ENCODE measurements at places on chromosomes 11 and 22.

- DNase-seq, result no peak
Measured at GRCh38 chr22:50532824-50533796, 3.3 kb upstream of the TYMP start.

GRCh38 chr11:17008099-17008498 lies 6.1 kb downstream of the PLEKHA7 start:
- DNase-seq, result no peak

DNA sequence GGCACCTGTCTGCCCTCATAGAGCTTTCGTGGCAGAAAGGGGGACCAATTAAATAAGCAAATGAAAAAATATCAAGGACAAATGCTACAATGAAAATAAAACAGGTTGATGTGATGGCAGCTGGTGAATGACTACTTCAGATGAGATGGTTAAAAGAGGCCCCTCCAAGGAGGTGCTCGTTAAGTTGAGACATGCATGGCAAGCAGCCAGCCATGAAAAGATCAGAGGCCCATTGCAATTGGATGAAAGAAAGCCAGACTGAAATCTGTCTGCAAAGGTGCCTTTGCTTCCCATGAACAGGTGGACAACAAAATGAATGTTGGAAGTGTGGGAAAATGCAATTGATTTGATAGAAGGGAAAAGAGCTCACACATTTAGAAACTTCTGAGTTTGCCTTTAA lies 848 bp upstream of the TRPC6 start:
- no peak for DNase-seq

- DNase-seq, result no peak
Measured at GRCh38 chr11:33310720-33311500, 53.7 kb downstream of the HIPK3 start.

- DNase-seq, result no peak
Measured at GRCh38 chr11:90176069-90176468, 41.6 kb downstream of the NAALAD2 start.

DNA sequence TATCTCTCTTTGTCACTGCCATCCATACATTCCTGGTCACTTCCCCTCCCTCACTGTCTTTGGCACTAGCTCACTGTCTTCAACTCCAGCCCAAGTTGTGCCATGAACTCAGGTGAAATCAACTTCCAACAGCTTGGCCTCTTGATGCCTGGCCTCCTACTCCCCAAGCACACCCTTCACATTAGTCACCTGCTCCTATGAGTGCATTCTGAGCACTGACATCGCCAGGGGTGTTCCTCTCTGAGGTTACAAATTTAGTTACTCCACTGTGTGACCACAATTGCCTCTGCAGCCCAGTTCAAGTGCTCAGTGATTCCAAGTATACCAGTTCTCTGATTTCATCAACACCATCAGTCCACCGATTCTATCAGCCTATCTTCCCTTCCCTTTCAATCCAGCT lies 10.8 kb downstream of the DRD2 start:
- no peak for DNase-seq

DNA sequence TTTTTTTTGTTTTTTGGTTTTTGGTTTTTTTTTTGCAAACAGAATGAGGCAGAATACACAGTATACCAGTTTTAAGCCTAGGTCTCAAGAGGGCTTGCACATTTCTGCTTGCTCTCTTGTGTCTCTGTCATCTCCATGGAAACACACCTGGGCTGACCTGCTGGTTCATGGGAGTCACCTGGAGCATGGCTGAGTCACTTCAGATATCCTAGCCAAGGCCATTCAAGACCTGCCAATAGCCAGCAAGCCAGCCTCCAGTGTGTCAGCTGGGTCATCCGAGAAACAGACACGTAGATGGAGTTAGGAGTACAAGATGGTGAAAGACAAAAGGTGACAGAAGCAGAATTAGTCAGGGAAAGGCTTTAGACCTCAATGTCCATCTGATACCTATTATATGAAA lies 124.2 kb upstream of the SEZ6L start:
- DNase-seq, result no peak

DNA sequence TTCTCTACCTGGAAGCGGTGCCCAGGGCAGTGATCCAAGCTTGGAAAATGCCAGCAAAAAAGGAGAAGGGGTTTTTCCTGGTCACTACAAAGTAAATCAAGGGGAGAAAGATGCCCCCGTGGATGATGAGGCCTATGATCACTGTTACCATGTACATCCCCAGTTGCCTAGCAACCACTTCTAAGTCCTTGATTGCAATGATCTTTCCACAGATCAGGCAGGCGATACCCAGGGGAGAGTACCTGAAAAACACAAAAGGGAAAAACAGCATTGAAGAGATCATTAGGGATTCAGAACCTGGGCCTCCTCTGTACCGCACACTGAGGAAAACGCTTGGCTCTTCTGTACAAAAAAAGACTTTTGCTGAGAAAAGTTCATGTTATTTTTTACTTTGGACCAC lies 127.1 kb downstream of the SLC1A2 start:
- DNase-seq, result no peak

DNA sequence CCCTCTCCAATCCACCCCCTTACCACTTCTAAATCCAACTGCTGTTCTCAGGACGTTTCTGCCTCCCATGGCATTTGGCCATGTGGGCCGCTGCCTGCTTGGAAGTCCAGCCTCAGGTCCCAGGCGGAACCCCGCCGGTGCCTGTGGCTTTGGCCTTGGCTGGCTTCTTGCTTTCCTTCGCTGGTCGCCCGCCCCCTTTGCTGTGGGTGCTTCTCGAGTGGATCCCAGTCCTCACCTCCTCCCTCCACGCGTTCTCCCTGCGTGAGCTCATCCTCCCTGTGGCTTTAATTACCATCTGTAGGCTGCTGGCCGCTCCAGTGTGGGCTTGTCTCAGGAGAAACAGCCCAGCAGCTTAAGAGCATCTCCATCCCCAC lies 111.7 kb downstream of the NECTIN1 start:
- DNase-seq, result no peak

GRCh38 chr11:7974668-7975067 lies 9.4 kb upstream of the NLRP10 start:
- DNase-seq, result no peak

- no peak for DNase-seq
Measured at GRCh38 chr11:20134991-20135736, 25.1 kb downstream of the DBX1 start.

DNA sequence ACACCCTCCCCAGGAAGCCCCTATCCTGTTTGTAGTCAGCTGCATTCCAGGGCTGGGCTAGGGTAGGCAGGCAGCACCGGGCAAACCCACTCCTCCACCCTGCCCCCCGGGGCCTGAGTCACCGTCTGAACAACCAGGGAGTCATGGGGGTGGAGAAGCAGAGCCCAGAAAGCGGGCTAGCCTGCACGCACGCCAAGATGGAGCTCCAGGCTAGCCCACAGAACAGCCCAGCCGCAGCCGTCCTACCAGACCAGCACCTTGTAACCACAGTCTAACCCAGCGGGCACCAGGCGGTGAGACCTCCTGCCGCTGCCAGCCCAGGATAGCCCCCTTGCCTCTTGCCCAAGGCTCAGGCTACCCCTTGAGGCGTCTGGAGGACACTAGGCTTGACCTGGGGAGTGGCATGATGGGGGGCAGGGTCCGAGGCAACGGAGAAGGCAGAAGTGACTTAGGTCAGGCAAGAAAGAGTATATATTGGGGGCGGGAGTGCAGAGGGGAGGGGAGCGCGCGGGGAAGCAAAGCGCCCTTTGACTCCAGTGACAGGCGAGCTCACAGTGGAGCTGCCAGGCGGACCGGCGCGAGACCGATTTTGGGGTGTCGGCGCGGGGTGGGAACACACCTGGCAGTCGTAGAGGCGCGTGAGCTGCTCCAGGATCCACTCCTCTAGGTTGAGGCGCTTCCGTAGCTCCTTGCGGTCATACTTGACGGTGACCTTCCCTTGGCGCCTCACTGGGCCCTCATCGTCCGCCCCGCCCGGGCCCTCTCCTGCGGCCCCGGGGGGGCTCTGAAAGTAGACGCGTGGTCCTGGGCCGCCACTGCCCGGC lies 734 bp downstream of the PPP1R14B start:
- peak; percentile 78 for DNase-seq

DNA sequence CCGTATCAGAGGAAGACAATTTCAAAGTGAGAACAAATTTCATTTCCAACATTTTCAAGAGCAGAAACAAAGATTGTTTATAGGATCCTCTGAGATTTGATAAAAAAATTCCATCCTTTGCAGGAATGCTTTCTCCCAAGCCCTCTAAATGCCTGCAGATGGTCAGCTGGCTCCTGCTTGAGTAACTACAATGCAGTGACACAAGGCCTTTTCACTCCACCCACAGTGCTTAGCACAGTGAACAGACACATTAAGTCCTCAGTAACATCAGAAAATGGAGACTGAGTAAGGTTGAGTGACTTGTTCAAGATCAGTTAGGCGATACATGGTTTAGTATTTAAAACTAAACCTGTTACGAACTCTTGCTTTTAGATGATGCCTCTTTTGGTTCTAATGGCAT lies 527.1 kb upstream of the CCDC90B start:
- no peak for DNase-seq

- no peak for DNase-seq
Measured at GRCh38 chr11:31809541-31809856, 1.6 kb downstream of the PAX6 start.

GRCh38 chr11:1229471-1230120 lies 6.7 kb downstream of the MUC5B start:
- peak; percentile 36 for DNase-seq

GRCh38 chr11:43955381-43956118 lies 13.1 kb downstream of the C11orf96 start:
- no peak for DNase-seq

DNA sequence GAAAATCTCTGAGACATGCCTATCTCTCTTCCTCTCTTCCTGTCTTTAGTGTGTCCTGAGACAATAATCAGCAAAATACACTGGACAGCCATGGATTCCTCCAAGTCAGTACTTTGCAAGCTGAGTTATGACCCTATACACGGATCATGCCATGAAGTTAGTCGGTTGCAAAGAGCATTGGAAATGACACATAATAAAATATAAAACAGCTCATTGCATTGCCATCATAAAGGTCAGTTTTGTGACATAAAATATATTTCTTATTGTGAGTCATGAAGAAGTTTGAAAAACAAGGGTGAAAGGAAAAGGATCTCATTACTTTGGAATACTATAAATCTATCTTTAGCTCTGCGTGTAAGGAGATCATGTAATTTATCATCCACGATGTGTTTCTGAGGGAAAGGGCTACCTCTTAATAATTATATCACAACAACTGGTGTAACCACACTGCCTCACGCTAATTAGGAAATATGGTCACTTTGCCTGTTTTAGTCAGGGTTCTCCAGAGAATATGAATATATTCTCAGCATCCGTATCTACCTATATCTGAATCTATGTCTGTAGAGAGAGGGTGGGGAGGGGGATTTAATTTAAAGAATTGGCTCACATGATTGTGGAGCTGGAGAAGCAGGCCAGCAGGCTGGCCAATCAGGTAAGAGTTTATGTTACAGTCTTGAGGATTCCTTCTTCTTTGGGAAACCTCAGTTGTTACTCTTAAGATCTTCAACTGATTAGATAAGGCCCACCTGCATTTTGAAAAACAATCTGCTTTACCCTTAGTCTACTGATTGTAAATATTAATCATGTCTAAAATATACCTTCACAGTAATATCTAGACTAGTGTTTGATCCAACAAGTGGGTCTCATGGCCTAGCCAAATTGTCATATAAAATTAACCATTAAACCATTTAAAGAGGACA lies 198.8 kb downstream of the FAT3 start:
- DNase-seq, result no peak

GRCh38 chr11:122628810-122629555 lies 26.5 kb upstream of the UBASH3B start:
- DNase-seq, result peak; percentile 72

DNA sequence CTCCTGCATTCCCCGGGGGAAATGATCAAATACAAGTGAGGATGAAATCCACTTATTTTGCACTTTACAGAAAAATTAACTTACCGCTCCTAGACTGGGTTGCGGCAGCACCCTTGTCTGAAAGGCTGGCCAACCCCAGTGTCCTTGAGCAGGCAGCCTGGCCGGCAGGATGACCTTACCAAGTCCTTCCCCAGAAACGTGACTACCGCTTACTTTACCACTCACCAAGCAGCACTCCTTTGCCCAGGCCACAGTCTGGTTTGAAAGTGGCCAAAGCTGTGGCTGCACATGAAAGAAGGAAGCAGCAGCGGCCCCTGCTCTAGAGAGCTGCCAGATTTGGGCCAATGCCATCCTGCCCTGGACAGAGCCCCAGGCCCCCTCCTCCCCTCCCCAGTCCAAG lies 20.3 kb downstream of the MYH9 start:
- no peak for DNase-seq

DNA sequence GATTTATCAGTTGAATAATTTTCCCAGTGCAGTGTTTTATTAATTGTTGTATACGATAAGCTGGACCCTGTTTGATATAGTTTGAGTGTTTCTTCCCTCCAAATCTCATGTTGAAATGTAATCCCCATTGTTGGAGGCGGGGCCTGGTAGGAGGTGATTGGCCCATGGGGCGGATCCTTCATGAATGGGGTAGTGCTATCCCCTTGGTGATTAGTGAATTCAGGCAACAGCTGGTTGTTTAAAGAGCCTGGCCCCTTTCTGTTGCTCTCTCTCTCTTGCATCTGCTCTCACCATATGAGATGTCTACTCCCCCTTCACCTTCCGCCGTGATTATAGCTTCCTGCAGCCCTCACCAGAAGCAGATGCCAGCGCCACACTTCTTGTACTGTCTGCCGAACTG lies 1.5 kb downstream of the OR5A1 start:
- DNase-seq, result no peak

- no peak for DNase-seq
Measured at GRCh38 chr11:77175021-77175842, 47.2 kb downstream of the MYO7A start.

DNA sequence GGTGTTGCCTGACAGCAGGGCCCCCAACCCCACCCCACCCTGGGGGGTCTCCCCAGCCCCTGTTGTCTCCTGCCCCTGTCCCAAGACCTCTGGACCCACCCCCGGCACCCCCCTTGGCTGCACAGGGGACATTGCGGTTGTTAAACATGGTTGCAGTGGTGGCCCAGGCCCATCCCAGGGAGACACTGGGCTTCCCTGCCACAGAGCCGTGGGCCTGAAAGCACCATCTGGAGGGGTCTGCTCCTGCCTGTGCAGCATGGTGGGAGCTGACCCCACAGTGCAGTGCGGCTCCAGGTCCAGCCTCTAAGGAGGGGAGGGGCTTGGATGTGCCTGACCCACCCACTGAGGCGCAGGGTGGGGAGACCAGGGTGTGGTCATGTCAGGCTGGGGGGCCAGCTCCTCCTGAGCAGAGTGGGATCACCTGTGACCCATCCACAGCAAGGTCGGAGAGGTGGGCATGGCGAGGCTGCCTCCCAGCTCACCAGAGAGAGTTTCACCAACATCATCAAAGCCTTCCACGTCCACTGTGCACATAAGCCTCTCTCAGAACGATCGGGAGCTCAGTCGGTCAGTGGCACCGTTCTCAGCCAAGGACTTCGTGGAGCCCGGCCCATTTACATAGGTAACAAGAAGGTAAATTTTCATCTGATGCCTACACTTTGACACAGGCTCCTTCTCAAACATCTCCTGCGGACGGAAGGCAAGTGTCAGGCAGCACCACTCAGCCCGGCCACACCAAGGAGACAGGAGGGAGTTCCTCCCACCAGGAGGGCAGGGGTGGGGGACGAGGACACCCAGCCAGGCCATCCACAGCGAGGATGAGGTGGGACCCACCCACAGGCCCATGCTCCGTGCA lies 201.1 kb downstream of the BRD1 start:
- no peak for DNase-seq

GRCh38 chr22:32558681-32559355 lies 84.2 kb downstream of the FBXO7 start:
- DNase-seq, result no peak

Measured in right forelimb (tissue), 1 donor.